ENCODE measurements at places on chromosomes 5 and 9.

GRCh38 chr5:62779010-62779422 lies 200.4 kb downstream of the LRRC70 start:
- DNase-seq, result no peak

- DNase-seq, result no peak
These were observed 126.1 kb downstream of the SV2C start for GRCh38 chr5:76209297-76209696.

DNA sequence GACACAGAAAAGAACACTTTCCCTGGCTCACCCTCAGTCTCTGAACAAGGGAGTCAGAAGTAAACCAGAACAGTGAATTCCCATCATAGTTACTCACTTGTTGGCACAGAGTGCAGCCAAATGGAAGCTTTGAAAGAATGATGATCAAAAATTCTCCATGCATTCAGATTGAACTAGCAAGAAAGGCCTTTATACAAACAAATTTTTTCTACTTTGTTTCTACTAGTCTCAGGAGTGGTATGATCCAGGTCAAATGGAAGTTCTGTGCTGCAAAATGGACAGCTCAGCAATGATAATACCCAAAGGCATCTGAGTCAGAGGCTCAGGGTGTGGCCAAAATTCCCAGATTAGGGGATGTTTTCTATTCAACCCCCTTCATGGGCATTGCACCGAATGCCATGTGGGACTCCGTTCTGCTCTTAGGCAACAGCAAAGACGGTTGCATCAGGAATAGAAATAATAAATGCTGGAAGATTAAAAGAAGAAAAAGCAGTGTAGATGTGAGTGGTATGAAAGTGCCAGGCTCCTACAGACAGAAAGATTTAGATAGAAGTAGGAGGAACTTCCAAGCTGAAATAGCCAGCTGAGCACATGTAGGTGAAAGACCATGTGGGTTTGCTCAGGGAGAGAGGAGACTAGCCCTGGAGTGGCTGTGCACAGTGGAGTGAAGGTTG lies 24.0 kb upstream of the ASPN start:
- no peak for DNase-seq

DNA sequence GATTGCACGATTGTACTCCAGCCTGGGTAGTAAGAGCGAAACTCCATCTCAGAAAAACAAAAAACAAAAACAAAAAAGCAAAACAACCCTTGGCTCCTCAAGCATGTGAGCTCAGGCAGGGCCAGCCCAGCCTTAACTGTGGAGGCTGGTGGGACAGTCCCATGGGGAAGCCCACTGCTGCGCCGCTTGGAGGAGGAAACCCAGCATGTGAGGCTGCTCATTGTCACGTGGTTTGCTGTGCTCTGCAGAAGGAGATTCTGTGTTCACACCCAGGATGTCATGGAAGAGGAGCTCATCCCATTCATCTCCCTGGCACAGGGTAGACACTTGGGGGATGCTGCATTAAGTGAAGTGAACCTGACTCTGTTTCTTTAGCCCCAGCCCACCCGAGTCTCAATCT lies 4.0 kb downstream of the ZBED3 start:
- DNase-seq, result no peak
